Stimulated activated CD8-positive, alpha-beta memory T cell treated with anti-CD3 and anti-CD28 coated beads, Interleukin-4, amount 100 ng/mL, for 4 hours (primary cell): ENCODE measurements at places on chromosomes 16 and 17.

- DNase-seq, result no peak
Observed at GRCh38 chr16:52497067-52497816, 49.7 kb downstream of the TOX3 start.

GRCh38 chr17:80277751-80278671 is 17.4 kb downstream of the RNF213 start:
- no peak for DNase-seq

GRCh38 chr17:5800131-5800530 is 215.8 kb upstream of the NLRP1 start:
- DNase-seq, result no peak

DNA sequence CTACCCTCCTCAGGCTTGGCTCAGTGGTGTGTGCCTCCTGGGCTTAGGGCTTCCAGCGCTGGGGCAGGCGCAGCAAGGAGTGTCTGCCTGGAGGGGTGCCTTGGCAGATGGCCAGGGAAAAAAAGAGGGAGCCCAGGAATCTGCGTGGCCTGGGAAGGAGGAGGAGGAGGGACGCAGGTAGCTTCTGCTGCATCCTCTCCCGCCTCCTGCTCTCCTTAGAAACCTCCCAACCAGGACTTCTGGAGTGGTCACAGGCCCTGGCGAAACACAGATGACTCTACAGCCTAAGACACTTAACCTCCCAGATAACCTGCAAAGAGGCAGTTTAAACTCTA is 7.3 kb upstream of the BCAR1 start:
- no peak for DNase-seq

DNA sequence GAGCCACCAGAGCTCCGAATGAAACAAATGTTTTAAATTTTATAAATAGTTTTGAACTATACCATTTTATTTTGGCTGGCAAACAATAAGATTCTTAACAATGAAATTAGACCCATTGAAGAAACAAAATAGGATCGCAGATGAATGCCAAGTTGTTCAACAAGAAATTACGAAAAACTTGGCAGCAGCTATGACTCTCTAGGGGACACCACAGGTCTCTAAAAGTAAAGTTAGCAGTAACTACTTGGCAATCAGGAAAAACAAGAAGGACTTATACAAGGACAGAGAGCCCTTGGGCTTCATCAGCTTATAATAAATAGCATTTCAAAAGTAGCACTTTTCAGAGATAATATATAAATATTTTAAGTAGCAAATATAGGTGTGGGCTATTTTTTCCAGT is 603.8 kb upstream of the PSMD7 start:
- no peak for DNase-seq

DNA sequence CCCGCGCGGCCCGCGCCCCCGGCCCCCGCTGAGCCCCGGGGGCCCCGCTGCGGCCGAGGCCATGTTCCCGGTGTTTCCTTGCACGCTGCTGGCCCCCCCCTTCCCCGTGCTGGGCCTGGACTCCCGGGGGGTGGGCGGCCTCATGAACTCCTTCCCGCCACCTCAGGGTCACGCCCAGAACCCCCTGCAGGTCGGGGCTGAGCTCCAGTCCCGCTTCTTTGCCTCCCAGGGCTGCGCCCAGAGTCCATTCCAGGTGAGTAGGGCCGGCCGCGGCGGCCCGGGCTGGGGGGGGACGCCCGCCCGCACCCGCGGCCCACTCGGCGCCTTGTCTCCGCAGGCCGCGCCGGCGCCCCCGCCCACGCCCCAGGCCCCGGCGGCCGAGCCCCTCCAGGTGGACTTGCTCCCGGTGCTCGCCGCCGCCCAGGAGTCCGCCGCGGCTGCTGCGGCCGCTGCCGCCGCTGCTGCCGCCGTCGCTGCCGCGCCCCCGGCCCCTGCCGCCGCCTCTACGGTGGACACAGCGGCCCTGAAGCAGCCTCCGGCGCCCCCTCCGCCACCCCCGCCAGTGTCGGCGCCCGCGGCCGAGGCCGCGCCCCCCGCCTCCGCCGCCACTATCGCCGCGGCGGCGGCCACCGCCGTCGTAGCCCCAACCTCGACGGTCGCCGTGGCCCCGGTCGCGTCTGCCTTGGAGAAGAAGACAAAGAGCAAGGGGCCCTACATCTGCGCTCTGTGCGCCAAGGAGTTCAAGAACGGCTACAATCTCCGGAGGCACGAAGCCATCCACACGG is 504 bp downstream of the MAZ start:
- DNase-seq, result no peak

- peak; percentile 5 for DNase-seq
Observed at GRCh38 chr16:83215406-83216001, 588.7 kb downstream of the CDH13 start.

DNA sequence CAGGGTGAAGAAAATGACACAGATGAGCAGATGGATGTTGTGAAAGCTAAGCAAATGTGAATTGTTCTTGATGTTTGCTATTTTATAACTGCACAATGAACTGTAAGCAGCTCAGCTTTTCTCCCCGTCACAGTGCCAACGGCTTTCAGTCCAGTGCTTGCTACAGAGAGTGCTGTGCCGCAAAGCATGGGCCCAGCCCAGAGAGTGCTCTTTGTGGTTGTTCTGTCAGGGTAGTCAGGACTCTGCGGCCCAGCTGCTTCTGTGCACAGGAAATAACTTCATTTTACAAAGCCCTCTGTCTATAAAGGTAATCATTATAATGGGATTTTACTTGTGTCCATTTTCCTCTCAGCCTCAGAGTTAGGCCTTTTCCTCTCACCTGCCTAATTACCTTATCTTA is 39.1 kb downstream of the CDRT15 start:
- DNase-seq, result peak; percentile 33
